ENCODE measurements at places on chromosomes 1 and 21.

GRCh38 chr1:6801199-6801598 is 15.9 kb downstream of the CAMTA1 start:
- DNase-seq: no peak

DNA sequence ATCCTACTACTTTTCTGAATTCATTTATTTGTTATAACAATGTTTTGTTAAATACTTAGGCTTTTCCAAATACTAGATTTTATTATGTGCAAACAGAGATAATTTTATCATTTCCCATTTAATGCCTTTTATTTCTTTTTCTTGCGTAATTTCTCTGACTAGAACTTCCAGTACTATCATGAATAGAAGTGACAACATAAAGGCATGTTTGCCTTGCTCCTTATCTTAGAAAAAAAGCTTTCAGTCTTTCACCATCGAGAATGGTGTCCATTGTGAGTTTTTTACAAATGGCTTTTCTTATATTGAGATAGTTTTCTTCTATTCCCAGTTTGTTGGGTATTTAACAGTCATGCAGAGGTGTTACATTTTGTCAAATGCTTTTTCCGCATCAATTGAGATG is 453.1 kb upstream of the ZP4 start:
- no peak for DNase-seq

DNA sequence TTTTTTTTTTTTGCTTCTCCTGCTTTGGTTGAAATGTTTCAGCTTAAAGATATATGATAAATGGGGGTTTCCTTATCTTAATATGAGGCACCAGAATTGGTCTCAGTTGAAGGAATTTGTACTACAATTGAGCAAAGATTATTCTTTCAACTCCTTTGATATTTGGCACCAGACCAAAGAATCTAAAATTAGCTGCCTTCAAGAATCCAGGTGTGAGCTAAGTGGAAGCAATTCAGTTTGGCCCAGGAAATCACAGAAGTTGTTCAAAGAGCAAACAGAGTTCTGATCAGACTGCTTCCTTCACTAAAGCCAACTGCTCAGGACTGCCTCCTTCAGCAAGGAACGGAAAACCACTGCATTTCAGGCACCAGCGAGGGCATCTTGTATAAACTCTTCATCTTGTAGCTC is 68.3 kb upstream of the BCAR3 start:
- no peak for DNase-seq

GRCh38 chr1:162069334-162070093 is at the start of gene NOS1AP:
NOS1AP (plus strand) TSS chr1:162069691; CDS start chr1:162070178, 487 bp downstream.
- DNase-seq: peak; percentile 28

DNA sequence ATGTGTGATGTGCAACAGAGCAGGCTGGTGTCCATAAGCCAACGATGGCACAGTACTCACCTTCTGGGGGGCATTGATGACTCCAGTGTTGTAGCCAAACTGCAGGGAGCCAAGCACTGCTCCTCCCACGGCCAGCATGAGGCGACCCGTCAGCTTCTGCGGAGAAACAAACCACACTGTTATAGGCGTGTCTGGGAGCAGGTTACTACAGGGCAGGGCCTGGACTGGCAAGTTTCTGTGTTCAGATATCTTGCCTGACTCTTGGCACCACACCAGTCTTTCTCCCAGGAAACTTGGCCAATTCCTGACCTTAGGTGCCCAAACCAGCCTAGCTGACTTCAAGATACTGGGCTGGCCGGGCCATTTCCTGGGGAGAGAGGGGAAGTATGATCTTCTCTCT is 15.5 kb downstream of the SLC2A1 start:
- no peak for DNase-seq

GRCh38 chr1:204887846-204888245 is 17.2 kb downstream of the NFASC start:
- no peak for DNase-seq

GRCh38 chr1:225812488-225813213 is 2.7 kb downstream of the EPHX1 start:
- DNase-seq: no peak

DNA sequence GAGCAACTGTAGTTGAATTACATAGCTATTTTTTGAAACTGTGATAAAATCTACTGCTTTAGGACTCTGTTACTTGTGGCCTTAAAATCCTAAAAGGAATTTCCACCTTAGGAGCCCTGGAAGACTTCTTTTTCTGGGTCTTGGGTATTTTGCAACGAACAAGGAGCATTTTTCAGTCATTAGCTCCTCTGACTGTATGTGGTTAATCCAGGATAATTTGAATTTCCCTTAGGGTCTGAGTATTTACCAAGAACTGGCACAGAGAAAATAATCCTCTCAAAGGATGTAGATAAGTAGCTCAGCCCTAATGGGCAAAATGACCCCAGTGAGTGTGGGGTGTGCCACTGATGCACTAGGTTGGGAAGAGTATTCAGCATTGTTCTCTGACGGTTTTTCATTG is 170.4 kb downstream of the VAV3 start:
- DNase-seq: no peak

GRCh38 chr1:21059021-21059420 is 117.7 kb downstream of the EIF4G3 start:
- no peak for DNase-seq

GRCh38 chr1:240149484-240150094 is 57.9 kb downstream of the FMN2 start:
- DNase-seq: peak; percentile 56

- no peak for DNase-seq
Observed at GRCh38 chr1:167784876-167785550, 63.2 kb downstream of the MPZL1 start.

- no peak for DNase-seq
Observed at GRCh38 chr1:28190337-28190979, 14.0 kb upstream of the PTAFR start.

DNA sequence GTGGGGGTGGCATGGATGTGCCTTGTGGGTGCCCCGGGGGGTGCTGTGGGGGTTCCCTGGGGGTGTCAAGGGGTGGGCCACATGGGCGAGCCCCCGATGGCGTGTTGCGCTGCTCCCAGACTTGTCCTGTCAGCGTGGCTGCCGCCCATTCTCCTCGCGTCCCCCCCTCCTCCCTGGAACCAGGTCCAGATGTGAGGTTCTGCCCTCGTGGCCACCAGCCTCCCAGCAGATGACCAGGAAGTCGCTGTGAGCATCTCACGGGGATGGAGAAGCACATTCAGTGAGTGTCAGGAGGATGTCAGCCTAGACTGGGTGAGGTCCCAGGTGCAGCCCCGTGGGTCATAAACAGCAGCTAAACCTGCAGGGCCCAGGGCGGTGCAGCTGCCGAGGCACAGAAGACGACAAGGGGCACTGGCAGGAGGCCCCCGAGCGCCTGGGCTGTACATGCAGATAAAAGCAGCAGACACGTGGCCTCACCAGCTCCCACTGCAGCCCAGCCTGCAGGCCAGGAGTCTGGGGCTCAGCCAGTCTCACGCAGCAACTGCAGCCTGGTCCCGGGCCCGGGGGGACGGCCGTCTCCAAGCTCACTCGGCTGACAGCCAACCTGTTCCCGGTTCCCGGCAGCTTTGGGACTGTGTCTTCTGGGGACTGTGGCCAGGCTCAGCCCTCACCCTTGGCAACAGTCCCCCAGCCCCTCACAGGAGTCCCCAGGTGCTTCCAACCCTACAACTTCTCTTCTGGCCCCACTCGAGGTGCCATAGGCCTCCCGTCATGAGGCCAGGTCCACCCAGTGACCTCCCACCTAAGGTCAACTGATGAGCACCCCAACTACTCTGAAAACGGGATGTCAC is 17.5 kb upstream of the COL6A2 start:
- DNase-seq: no peak

- DNase-seq: no peak
Observed at GRCh38 chr1:208145167-208145566, 99.0 kb downstream of the PLXNA2 start.

DNA sequence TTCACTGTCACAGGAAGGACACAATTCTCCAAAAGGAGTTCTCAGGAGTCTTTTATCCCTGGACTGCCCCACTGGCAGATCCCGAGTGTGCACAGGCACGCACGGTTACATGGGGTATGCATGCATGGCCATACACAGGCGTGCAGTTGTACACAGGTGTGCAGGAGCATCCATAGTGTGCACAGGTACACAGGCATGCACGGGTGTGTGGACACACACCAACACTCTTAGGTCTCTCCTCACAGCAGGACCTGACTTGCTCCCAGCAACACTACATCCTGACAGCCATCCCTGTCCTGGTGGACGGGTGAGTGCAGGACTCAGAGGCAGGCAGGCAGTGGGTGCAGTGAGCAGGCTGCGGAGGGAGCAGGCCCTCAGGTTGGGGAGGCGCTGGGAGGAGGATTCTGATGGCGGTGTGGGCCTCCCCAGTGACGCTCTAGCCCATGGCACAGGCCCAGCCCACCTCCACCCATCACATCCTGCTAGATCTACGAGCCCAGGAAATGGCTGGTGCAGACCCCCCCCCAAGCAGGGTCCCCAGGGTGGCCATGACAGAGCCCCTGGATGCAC is 28.4 kb downstream of the SLC19A1 start:
- no peak for DNase-seq

DNA sequence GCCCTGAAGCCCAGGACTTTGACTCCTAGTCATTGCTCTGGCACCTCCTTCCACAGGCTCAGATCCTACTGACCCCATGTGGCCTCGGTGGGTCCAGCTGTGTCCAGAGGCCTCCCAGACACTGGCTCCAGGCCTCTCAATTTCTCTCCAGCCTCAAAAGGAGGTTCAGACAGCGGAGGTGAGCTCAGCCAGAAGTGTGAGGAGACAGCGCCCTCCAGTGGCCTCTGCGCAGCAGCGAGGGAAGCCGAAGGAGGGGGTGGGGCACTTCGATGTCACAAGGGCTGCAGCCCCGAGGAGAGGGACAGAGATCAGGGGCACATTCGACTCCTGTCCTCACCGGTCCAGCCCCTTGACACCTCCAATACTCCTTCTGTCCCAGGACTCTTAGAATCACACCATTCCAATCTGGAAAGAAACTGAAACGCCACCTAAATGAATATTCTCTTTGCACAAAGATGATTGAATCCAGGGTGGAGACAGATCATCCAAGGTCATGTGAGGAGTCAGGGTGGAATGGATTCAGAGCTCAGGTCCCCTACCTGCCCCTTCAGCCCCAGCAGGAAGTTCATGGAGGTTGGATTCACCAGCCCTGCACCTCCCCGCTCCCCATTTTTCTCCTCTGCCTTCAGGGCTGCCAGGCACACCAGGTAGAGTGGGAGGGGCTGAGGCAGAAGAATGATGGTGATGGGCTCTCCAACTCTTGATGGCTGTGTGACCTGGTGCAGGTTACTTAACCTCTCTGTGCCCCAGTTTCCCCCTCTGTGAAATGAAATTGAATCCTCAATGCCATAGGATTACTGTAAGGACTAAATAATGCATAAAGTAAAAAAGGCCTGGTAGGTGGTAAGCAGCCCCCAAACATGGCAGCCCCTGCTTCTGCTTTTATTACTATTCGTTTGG is 34.8 kb upstream of the ZBTB40 start:
- peak; percentile 52 for DNase-seq

DNA sequence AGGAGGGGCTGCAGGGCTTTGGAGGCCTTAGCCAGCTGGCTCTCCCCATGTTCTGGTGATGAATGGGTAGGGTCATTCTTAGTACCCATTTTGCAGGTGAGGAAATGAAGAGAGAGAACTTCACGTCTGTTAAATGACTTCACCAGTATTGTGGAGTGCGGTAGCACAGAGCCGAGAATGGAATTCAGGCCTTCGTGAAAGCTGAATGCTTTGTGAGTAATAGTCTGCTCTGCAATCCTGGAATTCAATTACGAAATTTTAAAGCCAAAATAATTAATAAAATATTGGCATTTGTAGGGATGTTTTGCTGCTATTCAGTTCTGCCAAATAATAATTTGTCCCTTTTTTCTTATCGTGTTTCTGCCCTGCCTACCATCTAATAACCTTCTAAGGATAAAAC is 197.7 kb downstream of the GREM2 start:
- peak; percentile 77 for DNase-seq

DNA sequence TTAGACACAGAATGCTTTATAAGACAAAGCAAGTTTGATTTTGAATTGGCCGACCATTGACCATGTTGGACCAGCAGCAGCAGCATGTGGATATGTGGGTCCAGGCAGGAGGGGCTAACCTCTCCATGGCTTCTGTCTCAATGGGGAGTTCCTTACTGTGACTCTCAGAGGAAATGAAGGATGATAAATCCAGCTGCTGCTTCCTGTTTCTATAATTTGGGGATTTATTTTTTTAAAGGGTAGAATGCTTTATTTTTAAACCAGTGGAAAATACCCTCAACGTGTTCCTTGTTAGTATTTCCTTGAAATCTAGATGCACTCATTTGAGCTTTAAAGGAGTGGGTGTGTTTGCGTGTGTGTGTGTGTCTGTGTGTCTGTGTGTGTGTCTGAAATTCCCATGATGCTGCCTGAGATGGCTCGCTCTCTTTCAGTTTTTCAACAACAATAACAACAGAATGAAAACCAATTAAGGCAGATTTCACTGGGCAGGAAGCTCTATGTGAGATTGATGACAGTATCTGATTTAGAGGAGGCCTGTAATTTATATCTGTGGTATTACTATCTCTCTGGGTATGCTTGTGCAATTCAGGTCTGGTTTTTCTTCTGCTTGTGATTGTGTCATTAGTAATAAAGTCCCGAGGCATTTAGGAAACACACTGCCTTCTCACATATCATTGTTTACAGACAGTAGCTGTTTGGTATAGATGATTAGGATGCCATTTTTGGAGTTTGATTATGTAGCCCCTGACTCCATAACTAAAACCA is 86.1 kb upstream of the ZNF326 start:
- peak; percentile 80 for DNase-seq

DNA sequence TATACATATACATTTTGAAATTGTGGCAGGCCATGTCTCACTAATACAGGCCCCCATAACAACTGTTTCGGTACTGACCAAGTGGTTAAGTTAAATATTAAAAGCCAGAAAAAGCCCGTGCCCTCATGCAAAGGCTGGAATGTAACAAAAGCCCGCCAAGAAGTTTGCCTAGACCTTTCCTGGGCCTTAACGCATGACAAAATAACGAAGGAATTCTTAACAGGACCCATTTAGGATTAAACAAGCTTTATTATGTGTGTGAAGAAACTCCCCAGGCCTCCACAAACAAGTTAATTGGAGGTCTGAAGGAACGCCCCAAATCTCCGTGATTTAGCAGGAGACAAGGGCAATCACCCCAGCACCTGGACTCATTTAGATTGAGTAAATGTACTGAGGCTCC is 42.4 kb downstream of the TNFSF4 start:
- no peak for DNase-seq

DNA sequence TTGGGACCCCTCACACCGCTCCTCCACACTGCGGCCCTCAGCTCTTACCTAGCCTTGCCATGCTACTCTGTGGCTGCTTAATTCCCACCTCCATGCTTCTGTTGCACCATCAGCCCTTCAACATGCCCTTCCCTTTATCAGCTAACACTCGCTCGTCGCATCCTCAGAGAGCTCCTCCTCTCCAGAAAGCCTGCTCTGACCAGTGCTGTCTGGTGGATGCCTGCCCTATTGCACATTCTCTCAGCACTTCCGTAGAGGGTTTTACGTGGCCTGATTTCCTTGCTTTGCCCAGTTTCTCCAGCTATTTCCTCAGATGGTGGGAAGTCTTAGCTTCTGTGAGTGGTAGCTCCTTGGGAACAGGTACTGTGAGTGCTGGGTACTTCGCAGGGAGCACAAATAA is 10.3 kb upstream of the LAD1 start:
- DNase-seq: no peak

DNA sequence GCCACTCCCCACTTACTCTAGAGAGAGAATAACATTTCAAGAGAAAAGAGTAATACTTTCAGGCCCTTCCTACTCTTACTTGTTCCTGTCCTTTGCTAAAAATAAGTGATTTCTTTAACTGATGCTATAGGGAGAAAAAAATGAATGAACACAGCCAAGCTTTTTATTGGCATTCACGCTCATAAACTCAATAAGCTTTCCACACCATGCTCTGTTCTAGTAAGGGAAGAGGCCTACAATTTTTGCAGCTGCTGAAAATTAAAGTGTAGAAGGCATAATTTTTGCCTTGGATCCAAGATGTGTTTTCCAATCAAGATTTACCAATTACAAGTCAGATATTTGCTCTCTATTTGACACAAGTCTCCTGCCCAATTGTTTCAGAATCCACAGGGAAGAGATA is 188.1 kb upstream of the RGS18 start:
- DNase-seq: no peak

All from HFFc6 (cell line).